Stimulated activated CD4-positive, alpha-beta T cell treated with anti-CD3 and anti-CD28 coated beads, Interleukin-2, amount 100 ng/mL, for 4 hours (primary cell): ENCODE measurements at places on chromosomes 13 and 19.

- DNase-seq: no peak
Measured at GRCh38 chr13:54029720-54030119, 1001.1 kb downstream of the OLFM4 start.

GRCh38 chr19:50506700-50507099 is 4.3 kb downstream of the JOSD2 start:
- no peak for DNase-seq

DNA sequence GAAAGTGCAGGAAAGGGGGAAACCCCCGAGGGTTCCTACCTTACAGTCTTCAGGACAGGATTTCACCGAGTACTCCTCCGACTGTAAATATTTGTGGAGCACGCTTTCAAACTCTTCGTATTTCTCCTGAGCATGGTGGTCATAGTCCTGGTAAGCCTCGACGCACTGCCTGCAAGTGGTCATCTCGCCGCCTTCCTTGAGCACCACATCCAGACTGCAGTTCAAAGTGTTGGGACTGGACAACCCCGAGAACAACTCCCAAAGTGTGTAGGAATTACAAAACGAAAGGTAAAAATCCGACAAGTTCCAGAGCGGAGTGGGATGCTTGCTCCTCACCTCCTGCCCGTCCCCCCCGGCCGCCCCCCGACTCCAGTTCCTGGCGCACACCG is 349.7 kb downstream of the LIG4 start:
- no peak for DNase-seq

GRCh38 chr19:33395561-33396550 is 22.3 kb downstream of the CEBPG start:
- no peak for DNase-seq
